ENCODE measurements at places on chromosomes 2 and 18. TPM values are rescaled to one million over a fixed set of nuclear protein-coding genes. Genes with fewer than 3 reads are reported as not detected.

TNFRSF11A gene
- total RNA-seq = 11.9 TPM

CCDC85A gene
- total RNA-seq = 6.2 TPM

NGEF gene
- total RNA-seq = 0.10 TPM

TMEM17 gene
- 2.2 TPM for total RNA-seq

NEU4 gene
- total RNA-seq = not detected

ABCG5 gene
- not detected for total RNA-seq

LONRF2 gene
- total RNA-seq = not detected

ABCA12 gene
- total RNA-seq = 0.10 TPM

CCDC68 gene
- 1.6 TPM for total RNA-seq

LIMS4 gene
- total RNA-seq = 111 TPM

COL4A4 gene
- under 0.01 TPM for total RNA-seq

PSMG2 gene
- total RNA-seq = 80.4 TPM

ZNF2 gene
- 6.1 TPM for total RNA-seq

SCN9A gene
- total RNA-seq = 0.96 TPM
